ENCODE measurements at places on chromosomes 6 and 20. TPM values are rescaled to one million over a fixed set of nuclear protein-coding genes. Genes with fewer than 3 reads are reported as not detected.

The FAM83C gene
- not detected for total RNA-seq

The KHDC1L gene
- not detected for total RNA-seq

The TRDN gene
- total RNA-seq, result not detected

The DSN1 gene
- total RNA-seq, result 5.8 TPM

The TFB1M gene
- total RNA-seq, result 15.9 TPM

The OPN5 gene
- total RNA-seq, result under 0.01 TPM

The PLG gene
- not detected for total RNA-seq

The EZR gene
- 65.1 TPM for total RNA-seq

The SNX5 gene
- 75.5 TPM for total RNA-seq

The PRND gene
- not detected for total RNA-seq
